ENCODE measurements at places on chromosomes 7 and 10.
A peak's percentile ranks its signal among the peaks of the same experiment; 100 is the strongest.

DNA sequence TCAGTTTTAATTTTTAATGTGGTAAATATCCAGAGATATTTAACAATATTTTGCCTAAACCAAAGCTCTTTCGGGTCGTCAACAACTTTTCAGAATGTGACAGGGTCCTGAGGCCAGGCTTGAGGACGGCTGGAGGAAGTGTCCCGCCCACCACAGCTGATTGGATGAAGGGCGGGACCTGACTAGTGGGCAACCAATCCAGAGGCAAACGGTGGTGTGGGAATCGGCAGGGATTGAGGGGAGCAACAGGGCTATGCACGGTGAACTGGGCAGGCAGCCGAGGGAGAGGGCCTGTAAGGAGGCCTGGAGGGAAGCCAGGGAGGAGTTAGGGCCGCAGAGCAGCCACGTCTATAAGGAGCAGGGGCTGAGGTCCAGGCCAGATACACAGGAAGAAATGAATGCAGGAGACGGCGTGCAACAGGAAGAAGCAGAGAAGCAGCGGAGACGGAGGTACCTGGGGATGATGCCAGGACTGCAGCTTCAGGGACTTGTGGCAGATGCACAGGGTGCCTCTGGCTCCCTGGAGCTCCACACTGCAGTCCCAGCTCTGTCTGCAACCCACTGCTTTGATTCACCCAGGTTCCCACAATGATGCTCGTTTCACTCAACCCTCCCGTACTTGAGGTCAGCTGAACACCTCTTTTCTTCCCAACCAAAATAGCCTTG lies 46.1 kb upstream of the ZMIZ1 start:
- no peak for DNase-seq

DNA sequence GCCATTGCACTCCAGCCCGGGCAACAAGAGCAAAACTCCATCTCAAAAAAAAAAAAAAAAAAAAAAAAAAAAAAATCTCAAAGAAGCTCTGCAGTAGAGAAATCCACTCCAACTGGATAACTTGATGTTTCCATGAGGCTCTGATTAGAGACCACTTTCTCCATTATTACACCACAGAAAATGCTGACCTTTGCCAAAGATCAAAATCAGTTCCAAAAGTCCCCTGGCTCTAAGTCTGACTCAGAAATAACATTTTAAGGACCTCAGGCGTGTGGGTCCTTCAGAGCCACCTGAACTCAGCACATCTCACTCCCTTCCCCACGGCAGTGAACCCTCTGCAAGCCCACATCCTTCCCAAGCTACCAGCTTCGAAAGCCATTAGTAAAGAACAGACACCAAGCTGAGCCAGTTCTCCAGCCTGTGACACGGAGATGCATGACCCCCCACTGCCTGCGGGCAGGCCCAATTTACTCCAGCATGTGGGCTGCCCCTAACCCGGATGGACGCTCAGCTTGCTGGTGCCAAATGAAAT lies 13.8 kb upstream of the TMEM120A start:
- no peak for DNase-seq

DNA sequence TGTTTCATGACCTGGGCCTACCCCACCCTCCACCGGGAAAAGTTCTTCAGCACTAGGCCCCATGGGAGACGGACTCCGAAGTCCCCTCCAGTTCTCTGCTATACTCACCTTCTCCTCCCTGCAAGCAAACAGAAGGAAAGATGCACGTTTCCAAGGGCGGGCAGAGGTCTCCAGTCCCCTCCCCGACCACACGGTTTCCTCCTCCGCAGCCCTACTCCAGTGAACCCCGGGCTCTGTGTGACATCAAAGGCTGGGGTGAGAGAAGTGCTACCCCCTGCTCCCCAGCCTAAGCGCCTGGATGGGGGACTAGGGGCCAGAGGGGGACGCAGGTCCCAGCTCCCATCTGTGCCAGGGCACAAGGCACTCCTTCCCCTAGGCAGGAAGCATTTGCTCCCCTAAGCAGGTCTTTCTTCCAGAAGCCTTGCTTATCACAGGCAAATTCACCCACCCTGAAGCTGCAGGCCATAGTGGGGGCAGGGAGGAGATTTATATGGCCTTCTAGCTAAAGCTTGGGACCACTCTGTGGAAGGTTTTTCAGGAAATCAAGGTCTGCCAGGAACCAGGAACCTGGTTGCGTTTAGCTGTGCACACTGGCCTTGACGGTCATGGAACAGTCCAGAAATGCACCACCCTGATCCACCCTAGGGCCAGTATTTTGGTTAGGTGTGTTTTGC lies 52.8 kb downstream of the ASB13 start:
- DNase-seq = no peak

DNA sequence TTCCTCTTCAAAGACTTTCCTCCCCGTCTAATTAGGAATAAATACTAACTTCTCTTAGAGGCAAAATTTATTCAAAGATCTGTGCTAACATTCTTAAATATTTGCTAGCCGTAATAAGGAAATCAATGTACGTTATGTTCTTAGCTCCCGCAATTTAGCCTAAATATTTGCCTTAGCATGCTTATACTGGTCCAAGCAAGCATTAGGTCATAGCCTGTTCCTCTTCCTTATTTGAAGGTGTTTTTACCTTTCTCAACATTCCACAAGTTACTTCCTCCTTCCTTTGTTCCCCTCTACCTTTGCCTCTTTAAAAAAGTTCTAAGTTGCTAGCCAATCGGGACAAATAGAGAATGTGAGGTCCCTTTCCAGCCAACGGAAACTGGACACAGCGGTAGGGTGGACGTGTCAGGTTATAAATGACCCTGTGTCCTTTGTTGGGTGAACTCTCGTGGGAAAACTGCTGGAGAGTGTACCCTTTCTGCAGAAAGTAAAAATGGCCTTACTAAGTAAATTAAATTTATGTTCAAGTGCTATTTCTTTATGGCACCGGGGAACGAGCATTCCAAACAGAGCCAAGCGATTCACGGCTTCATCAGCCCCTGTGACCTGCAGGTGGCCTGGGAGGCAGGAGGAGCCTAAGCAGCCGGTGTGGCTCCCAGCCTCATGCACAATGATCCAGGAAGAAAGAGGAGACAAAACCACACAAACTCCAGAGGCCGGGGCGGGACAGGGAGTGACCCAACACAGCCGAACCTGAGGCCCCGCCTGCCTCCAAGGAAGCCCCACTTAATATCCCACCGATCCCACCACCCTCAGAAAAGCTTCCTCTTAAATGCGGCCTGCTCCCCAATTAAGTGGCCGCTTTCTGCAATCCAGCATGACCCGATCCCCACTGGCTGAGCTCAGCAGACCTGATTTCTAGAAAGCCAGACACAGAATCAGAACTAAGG lies 67.0 kb downstream of the ZRANB1 start:
- DNase-seq = no peak

DNA sequence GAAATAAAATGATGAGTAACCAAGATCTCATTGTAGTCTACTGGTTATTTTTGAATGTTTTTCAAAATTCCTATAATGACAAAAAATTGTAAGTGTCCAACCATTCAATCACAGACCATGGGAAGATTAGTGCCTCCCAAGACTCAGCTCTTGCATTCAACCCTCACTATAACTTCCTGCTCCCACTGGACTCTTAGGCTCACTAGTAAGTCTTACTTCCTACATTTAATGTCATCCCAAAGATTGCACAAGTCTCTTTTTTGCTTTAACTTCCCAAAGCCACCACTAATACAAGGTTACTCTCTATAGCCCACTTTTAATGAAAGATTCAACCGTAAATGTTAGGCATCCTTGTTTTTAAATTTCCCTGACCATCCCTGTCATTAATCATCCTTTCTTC lies 111.9 kb upstream of the NRBF2 start:
- no peak for DNase-seq

DNA sequence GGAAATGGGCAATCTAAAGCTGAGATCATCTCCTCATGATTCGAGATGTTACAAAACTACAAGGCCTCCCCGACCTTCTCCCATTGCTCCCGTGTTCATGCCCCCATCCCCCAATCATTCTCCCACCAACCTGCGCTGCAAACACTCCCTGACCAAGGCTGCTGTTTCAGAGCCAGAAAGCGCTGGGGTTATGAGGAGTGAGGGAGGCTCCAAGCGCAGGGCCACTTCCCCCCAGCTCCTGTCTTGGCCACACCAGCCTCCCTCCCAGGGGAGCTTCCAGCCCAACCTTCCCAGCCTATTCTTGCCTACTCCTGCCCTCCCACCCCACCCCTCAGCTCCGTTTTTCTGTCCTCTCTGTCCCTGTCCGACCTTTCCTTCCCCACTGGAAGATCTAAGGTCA lies 14.7 kb upstream of the NODAL start:
- DNase-seq = no peak

GRCh38 chr10:67884842-67885670 lies 600 bp downstream of the SIRT1 start:
- DNase-seq = peak; percentile 85

DNA sequence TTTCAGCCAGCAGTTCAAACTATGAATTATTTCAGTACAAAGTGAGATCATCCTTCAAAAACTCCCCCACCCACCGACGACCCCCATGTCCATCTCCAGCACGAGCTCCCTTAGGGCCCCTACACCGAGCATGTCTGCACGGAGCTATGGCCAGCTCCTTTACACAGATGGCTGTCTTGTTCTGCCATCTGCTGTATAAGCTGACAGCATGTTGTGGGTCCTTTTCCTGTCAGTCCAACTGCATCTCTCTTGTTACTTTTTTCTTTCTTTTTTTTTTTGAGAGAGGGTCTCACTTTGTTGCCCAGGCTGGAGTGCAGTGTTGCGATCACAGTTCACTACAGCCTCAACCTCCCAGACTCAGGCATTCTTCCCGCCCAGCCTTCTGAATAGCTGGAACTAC lies 21.6 kb downstream of the NPC1L1 start:
- no peak for DNase-seq

GRCh38 chr7:105650382-105650970 lies 69.2 kb upstream of the EFCAB10 start:
- no peak for DNase-seq

DNA sequence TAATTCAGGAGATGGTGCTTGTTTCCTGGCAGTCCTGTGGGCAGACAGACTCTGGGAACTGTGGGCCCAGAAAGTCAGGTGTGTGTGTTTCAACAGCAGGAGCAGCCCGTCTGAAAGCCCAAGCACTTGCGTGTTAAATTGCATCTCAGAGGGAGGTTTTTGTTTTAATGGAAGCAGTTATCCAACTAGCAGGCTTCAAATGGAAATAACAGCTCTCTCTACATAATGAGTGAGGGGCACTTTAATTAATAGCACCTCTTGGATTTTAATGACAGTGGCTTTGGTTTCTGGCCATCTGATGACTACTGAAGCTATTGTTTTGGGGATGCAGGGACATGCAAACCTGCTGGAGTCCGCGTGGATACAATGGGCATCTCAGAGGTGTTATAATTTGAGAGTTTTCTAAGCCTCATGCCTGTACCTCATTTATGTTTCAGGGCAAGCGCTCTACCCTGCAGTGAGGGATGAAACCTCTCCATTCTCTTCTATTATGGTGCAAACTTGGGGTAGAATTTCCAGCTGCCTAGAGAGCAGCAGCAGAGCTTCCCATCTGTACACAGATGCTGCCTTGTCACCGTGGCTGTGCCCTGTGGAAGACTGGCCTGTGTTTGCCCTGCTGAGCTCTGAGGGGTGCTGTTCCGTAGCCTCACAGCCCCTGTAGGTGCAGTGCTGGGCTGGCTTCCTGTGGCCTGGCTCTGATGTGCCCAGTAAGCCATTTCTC lies 206.6 kb upstream of the GPR26 start:
- DNase-seq = no peak

GRCh38 chr7:26409661-26410547 lies 118.2 kb downstream of the SNX10 start:
- DNase-seq = no peak

DNA sequence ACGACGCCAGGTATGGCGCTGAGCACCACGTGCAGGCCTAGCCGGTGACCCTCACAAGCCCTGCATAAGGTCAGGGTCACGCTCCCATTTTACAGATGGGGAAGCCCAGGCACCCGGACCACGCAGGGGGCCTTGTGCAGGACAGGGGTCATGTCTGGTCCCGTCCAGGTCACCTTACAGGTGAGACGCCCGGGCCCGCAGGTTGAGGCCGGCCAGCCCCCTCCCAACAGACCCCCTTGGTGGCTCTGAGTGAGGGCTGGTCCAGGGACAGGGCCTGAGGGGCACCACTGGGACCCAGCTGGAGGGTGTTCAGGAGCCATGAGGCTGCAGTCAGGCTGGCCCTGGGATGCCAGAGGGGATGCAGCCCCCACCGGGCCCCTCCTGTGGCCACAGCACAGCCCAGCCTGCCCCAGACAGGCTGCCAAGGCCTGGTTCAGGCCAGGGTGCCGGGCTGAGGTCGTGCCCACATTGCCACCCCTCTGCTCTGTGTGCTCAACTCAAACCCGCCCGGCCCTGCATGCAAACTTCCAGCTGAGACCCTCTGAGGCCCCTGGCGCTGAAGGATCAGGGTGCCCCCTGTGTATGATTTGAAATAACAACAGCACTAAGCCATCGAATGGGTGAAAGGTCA lies 69.0 kb downstream of the PWWP2B start:
- DNase-seq = no peak

DNA sequence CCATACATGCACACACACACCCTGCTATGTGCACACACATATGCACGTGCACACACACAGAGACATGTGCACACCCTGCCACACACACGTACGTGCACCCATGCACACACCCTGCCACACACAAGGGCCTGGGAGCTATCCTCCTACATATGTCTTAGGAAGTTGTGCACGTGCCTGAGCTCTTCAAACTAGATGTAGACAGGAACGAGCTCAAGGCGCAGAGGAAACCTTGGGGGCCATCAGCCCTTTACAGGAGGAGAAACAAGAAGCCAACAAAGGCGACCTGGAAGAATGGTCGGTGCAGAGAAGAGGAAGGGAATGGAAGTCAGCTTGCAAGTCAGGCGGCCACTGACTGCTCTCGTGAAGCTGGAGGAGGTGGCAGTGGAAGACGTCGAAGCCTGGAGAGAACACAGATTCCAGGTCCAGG lies 58.7 kb downstream of the AOC1 start:
- no peak for DNase-seq

DNA sequence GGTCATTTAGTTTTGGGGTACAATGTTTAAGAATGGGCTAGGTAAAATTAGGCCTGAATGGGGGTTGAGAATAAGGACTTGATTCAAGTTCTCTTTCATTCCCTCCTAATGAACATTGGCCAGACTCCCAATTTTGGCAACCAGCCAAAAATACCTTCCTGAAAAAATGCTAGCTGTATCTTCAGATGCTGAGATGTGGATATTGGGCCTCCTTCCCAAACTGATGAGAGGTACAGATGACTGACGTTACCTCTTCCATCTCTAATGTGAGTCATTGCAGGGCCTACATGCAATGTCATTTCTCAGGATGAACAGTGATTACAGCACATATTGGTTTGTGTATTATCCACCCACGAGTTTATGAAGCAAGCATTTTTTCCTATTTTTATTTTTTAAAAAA lies 151.6 kb downstream of the SND1 start:
- DNase-seq = peak; percentile 13

GRCh38 chr7:5638994-5639393 lies 142.5 kb downstream of the RNF216 start:
- no peak for DNase-seq
